ENCODE measurements at places on chromosomes 13 and 19.

DNA sequence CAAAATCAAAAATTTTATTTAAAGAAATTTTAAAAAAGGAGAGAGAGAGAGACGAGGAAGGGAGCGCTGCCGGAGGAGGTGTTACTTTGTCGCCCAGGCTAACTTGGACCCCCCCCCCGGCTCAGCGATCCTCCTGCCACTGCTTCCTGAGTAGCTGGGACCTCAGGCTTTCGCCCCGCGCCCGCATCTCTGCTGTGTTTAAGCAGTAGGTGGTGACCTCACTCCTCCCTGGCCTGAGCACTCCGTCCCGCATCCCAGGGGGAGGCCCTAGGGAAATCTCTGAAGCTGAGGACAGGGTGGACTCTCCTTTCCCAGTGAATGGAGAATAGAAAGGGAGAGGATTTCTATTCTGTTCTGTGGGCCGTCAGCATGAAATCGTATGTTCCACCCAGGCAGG is 485 bp upstream of the ZNF845 start:
- DNase-seq, result no peak

- DNase-seq, result no peak
Measured at GRCh38 chr13:75151081-75151643, 330.8 kb downstream of the TBC1D4 start.

- no peak for DNase-seq
Measured at GRCh38 chr19:47661161-47661560, 52.1 kb upstream of the EHD2 start.

DNA sequence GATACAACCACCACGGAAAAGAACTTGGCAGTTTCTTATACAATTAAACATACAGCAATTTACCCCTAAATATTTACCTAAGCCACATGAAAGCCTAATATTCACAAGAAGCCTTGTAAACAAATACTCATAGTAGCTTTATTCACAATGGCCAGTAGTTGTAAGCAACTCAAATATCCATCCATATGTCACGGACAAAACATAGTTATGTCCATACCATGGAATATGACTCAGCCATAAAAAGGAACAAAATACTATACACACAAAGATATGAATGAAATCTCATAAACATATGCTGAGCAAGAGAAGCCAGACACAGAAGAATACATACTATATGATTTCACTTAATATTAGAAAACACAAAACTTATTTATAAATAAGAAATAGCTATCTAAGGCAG is 12.9 kb downstream of the PSPC1 start:
- no peak for DNase-seq

GRCh38 chr19:17234911-17235299 is 8.9 kb downstream of the OCEL1 start:
- DNase-seq, result peak; percentile 57

DNA sequence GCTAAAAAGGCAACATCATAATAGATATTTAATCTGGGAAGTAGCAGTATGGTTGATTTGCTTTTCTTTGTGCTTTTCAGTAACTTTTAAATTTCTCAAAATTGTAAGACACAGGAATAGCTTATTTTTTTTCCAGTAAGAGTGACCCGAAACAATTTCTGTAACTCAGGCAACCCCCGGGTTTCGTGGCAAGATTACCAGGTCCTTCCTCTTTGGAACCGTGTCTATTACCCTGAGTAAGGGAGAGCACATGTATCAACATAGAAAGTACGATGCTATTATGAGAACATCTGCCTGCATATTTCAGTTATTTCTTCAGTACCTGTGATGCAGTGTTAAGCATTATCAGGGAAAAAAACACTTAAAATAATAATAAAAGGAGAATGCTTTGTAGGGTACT is 64.1 kb downstream of the DOCK9 start:
- no peak for DNase-seq

GRCh38 chr19:12995596-12996405 is 526 bp downstream of the NFIX start:
- no peak for DNase-seq

DNA sequence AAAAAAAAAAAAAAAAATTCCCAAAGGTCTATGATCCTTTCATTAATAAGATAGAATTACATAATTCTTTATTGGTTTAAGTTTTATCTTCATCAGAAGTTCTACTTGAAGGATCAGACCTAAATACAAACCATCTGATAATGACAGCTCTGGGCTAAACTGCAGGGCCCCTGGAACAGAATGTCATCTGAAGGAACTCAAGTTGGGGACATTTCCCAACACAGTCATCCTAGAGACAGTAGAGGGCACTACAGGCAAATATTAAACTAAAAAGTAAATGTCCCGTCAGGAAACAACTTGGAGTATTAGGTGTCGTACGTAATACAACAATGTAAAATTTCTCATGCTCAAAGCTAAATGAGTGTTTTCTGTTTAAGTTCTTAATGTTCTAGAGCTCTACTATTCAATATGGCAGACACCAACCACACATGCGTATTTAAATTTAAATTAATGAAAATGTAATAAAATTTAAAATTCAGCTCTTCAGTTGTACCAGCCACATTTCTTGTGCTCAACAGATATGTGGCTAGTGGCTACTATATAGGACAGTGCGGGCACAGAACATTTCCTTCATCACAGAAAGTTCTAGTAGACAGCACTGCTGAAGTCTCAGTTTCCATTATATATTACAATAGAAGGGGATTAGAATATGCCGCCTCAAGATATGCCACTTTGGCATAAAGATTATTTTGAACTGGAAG is 21.8 kb upstream of the NAXD start:
- no peak for DNase-seq

GRCh38 chr19:7917267-7918061 is 2.7 kb upstream of the SNAPC2 start:
- DNase-seq, result peak; percentile 36

GRCh38 chr13:45594764-45595163 is 20.8 kb downstream of the ERICH6B start:
- DNase-seq, result no peak

DNA sequence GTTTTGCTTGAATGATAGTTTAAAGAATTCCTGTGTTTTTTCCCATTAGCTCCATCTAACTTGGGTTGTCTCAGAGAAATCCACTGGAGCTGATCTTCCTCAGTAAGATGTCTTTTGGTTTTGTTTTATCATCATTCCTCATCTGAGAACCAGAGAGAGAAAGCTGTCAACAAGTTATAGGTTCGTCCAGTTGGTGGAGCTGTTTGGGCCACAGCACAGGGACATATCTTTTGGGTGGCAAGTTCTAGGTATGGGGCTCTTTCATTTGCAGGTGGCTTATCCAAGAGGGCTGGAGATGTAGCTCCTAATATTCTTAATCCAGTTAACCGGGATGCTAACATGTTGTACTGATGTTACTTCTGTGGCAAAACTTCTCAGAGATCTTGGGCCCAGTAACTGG is 174.2 kb downstream of the KCNRG start:
- DNase-seq, result no peak

DNA sequence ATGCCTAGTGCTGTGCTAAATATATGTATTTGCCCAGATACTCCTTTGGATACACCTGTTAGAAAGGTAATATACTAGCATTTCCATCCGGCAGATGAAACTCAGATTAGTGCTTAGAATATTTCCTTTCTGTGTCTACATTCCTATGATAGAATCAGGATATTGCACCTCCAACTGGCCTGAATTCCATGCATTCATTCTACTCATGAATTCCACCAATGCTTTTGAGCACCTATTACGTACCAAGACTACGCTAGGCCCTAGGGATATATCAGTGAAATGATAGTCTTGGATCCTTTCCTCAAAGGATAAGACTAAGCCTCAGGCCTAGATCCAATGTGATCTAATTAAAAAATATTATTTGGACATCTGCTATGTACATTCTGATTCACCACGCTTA is 223.8 kb upstream of the SERP2 start:
- no peak for DNase-seq

GRCh38 chr13:23159205-23159759 is 21.5 kb upstream of the SGCG start:
- no peak for DNase-seq
